Fibroblast of the conjunctiva (primary cell): ENCODE measurements at places on chromosomes 5 and 9.
A peak's percentile ranks its signal among the peaks of the same experiment; 100 is the strongest.

GRCh38 chr5:34480810-34481528 lies 175.2 kb upstream of the RAI14 start:
- no peak for DNase-seq

DNA sequence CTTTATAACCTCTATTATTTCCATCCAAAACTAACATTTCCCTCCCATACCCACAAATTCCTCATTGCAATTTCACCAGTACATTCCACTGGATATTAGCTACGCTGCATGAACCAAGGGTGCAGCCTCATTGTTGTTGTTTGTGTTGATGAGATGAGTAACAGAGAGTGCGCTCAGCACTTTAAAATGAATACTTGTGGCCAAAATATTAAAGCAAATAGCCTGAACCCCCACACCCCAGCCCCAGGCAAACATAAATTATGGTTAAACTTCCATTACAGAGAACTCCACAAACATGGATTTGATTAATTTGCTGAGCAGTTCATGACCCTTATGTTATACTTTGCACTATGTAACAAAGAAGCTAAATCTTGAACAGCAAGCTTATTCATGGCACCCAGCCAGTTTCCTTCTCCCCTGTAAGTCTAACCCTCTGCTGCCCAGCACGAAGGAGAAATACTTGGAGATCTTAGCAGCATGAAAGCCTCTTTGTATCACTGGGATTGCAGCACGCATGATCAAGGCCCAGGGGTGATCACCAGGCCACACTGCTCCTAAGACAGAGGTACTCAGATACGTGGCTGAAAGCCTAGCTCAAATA lies 205.0 kb downstream of the DOCK8 start:
- peak; percentile 48 for DNase-seq

DNA sequence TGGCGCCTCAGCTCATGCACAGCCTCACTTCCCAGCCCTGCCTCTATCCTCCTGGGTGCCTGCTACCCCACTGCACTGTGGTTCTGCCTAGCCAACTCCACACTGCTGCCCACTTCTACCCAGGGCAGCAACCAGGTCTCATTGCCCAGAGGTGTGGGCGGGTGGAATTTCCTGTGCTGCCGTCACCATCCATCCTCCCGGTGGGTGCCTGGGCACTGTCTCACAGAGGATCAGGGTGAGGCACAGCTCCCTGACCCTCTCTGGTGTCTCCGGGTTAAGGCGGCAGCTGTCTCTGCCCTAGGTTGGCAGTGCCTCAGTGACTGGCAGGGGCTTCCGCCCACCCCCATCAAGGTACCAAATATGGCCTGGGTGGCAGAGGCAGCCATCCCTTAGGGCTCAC lies 4.3 kb upstream of the MTMR12 start:
- no peak for DNase-seq

DNA sequence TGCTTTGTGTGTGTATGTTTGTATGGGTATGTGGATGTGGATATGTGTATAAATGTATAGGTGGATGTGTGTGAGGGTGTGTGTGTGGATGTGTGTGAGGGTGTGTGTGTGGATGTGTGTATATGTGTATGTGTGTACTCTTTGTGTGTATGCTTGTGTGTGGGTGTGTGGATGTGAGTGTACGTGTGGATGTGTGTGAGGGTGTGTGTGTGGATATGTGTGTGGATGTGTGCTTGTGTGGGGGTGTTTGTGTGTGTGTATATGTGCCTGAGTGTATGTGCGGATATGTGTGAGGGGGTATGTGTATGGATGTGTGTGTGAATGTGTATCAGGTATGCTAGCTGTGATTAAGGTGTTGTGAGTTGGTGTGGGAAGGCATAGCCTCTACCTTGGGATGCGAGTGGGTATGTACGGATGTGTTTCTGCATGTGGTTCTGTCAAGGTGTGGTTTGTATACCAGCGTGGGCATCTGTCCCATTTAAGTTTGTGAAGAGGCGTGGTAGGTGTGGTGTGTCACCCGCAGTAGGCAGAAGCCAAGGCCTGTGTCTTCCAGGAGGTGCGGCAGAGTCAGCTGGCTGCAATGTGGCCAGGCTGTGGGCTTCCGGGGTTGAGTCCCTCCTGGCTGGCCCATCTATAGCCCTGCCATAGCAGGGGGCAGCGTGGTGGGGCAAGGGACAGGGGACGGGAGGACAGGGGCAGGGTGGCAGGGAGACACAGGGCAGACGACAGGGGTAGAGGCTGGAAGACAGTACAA lies 155.8 kb downstream of the DAB2IP start:
- no peak for DNase-seq

DNA sequence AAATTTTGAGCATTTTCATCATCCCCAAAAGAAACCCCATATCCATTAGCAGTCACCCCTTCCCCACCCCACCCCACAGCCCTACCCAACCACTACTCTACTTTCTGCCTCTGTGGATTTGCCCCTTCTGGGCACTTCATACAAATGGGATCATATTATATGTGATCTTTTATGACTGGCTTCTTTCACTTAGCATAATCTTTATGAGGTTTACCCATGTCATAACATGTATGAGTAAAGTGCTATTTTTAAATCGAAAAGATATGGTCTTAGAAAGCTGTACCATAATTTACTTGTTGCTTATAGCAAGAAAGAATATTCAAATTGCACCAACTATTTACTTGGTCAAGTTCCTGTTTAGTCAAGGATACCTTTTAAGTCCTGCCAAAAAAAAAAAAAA lies 12.7 kb downstream of the ELP1 start:
- no peak for DNase-seq

DNA sequence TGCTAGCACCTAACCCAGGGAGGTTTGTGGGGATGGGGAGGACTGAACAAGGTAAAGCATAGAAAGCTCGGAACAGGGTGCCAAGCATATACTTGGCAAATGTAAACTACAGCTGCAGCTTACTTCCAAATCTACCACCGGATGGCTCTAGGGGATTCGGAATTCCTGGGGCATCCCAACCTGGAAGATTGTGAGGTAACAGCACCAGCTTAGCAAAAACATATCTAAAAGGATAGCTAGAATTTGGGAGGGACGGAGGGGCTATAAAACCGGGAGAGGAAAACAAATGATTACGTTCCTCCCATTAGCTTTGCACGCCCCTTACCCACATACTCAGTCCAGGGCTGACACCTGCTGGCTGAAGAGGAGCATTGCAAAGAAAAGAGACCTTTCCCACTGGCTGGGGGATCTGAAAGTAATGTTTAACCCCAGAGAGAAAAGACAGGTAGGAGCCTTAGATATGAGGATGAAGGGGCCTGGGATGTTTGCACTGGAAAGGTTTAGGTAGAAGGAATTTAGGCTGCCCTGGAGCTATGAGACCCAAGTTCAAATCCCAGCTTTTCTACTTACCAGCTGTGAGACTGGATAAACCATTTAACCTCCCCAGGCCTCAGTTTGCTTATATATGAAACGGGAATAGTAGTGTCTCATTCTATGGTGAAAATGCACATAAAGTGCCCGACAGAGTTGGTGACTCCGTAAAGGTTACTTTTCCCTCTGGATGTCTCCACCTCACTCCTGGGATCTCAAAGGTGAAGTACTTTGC lies 73.6 kb downstream of the FAM114A2 start:
- DNase-seq, result peak; percentile 38

GRCh38 chr5:6544561-6544935 lies 88.3 kb downstream of the NSUN2 start:
- DNase-seq, result no peak

DNA sequence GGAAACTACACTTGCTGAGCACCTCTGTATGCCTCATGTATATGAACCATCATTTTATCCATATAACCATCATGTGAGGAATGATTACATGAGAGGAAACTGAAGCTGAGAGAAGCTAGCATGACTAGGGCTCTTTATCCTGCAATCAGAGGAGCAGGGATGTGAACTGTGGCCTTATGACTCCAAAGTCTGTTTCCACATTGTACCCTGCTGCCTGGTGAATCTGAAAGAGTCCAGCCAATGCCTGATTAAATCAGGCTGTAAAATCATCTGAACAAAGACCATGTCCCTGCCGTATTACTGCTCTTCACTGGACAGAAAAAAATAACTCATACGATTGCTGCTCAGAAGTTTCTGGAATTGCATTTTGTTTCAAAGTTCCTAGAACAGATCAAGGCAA lies 67.0 kb downstream of the LPAR1 start:
- no peak for DNase-seq

DNA sequence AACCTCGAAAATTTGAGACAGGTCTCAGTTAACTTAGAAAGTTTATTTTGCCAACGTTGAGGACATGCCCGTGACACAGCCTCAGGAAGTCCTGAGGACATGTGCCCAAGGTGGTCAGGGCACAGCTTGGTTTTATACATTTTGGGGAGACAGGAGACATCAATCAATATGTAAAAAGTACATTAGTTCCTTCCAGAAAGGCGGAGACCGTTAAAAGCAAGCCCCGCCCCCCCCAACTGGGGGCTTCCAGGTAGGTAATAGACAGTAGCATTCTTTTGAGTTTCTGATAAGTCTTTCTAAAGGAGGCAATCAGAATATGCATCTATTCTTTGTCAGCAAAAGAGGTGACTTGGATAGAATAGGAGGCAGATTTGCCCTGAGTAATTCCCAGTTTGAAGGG lies 599 bp upstream of the MOCS2 start:
- DNase-seq, result no peak

DNA sequence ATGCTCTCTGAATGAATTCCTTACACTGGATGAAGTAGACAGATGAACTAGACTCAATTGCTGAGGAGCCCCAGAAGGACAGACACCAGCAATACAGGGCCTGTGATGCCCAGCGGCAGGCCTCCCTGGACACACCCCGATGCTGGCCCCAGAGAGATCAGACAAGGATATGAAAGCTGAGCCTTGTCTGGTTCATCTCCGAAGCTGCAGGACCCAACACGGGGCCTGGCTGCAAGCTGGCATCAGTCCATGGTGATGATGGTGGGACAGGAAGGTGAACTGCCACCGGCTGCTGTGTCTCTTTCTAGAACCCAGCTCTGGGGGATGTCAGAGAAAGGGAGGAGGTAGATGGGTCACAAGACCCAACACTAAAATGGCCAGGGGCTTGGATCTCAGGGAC lies 104.0 kb upstream of the LMX1B start:
- DNase-seq, result no peak

- no peak for DNase-seq
Observed at GRCh38 chr9:82560036-82560435, 502.9 kb downstream of the RASEF start.

GRCh38 chr5:173781816-173782670 lies 106.1 kb upstream of the CPEB4 start:
- DNase-seq, result peak; percentile 80

GRCh38 chr5:57368010-57368409 lies 114.6 kb downstream of the ACTBL2 start:
- DNase-seq, result no peak

GRCh38 chr9:123816817-123817472 lies 113.0 kb downstream of the DENND1A start:
- no peak for DNase-seq

DNA sequence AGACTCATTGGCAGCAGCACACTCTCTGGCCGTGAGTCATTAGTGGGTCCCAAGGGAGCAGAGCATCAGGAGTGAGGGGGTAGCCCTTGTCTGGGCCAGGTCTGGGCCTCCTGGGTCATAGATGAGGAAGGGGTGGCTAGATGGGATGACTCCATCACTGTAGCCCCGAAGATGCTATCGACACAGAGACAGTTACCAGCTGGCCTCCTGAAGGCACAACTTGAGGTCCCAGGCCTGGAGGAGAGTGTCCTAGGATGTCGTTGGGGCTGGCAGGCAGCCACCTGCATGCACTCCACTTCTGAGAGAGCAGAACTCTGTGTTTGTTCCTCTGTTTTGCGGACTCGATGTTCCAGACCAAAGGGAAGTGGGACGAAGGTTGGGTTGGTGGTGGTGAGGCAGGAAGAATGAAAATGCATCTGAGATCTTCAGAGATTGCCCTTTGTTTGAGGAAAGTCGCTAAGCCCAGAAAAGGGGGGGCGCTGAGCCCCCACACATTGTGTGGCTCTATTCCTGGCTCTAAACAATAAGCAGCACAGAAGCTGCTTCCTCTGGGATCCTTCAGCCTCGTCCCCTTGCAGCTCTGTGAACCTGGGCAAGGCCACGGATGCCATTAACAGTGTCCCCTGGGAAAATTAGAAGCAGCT lies 4.7 kb downstream of the BTNL9 start:
- no peak for DNase-seq

DNA sequence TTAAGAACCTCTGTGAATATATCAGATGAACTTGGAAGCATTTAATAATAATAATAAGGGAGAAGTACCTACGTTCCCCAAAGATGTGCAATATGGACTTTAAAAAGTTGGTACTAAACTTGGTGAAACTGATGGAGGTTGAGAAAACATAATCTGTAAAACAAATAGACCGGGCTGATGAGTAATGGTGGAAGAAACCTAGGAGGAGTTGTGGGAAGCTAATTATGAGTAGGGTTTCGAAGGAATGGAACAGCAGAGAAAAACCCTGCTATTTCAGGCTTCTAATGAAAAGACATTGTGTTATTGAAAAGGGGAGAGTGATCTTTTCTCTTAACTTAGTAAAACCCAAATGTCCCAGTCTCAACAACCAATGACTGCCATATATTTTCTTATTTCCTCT lies 229.3 kb downstream of the PCSK1 start:
- no peak for DNase-seq

GRCh38 chr9:102106439-102106838 lies 368.0 kb upstream of the GRIN3A start:
- DNase-seq, result no peak

- peak; percentile 77 for DNase-seq
Observed at GRCh38 chr9:127897193-127897692, 2.2 kb downstream of the ST6GALNAC6 start.

DNA sequence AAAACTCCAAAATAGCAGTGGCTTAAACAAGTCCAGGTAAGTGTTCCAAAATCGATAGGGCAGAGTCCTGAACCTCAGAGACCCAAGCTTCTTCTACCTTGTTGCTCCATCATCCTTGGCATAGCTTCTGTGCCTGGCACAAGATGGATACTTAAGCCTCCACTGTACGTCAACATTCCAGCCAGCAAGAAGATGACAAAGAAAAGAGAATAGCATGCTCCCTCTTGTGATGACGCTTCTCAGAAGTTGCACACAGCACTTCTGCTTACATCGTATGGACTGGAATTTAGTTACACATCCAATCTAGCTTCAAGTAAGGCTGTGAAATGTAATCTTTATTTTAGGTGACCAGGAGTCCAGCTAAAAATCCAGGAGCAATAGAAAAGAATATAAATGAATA lies 227.4 kb downstream of the ESM1 start:
- peak; percentile 52 for DNase-seq

GRCh38 chr5:96427824-96428223 lies 5.2 kb downstream of the PCSK1 start:
- DNase-seq, result no peak

DNA sequence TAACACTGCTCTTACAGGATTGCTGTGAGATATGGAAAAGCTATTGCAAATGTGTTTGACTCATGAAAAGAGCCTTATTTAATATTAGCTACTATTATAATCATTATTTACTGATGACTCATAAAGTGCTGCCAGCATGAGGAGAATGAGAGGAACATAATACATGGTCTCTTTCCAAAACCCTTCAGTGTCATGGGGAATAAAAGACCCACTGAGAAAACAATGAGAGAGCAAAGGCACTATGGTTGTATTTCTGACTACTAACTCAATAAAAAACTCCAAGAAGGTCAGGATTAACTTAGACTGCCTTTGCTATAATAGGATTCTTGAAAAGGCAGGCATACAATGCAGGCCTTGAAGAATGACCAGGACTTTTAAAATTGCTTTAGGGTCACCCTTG lies 633.5 kb downstream of the DTWD2 start:
- DNase-seq, result no peak

- no peak for DNase-seq
Observed at GRCh38 chr9:131227959-131228460, 48.3 kb downstream of the FAM78A start.

GRCh38 chr5:142749321-142749720 lies 20.9 kb upstream of the ARHGAP26 start:
- DNase-seq, result no peak

- peak; percentile 71 for DNase-seq
Observed at GRCh38 chr5:73796164-73797131, 170.5 kb downstream of the ARHGEF28 start.
